HFFc6 (cell line): ENCODE measurements at places on chromosomes 1 and 21. TPM values are rescaled to one million over a fixed set of nuclear protein-coding genes. Genes with fewer than 3 reads are reported as not detected.
A peak's percentile ranks its signal among the peaks of the same experiment; 100 is the strongest.

GRCh38 chr1:12296623-12297022, 66.8 kb downstream of the VPS13D start:
- H3K4me3 ChIP-seq = peak overlapping the region; percentile 62
- peaks cover 30% of the 10 kb centered on the region for H3K4me1 ChIP-seq
- H3K27ac ChIP-seq = peak overlapping the region; percentile 92
- H3K36me3 ChIP-seq = peaks cover 33% of the 10 kb centered on the region
- peak; percentile 70 for DNase-seq
- H3K27me3 ChIP-seq = no peaks in the 10 kb centered on the region

DNA sequence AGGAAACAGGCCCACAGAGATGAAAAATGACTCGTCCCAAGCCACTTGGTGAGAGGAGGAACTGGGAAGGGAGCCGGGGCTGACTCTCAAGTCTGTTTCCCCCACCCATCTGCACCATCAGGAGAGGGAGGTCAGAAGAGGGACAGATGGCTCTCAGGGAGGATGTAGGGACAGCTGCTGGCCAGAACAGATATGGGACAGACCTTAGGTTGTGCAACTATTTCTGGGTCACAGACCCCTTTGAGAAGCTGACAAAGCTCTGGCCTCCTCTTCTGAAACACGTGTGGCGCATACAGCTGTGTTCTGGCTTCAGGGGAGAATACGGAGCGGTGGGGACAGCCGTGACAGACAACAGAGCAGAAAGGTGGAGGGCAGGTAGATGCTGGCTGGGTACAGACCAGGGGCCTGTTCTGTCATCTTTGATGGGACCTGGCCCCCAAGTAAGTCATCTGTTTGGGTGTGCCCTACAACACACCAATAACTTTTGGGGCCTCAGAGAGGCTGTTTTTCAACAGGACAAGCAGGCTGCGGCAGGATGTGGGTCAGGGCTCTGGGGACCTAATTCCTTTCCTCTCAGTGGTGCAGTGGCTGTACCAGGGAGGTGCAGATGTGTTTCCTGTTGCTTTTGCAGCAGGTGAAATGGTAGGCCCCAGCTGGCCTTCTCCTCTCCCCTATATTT, 7.3 kb downstream of the SH3BGRL3 start:
- no peak overlapping the region for H3K4me3 ChIP-seq
- peaks cover 57% of the 10 kb centered on the region for H3K4me1 ChIP-seq
- no peak for DNase-seq
- H3K27ac ChIP-seq = peak overlapping the region; percentile 13
- H3K36me3 ChIP-seq = no peaks in the 10 kb centered on the region; the same call in 1 of the 2 replicates

Gene GJB3
- not detected in 3 replicates for total RNA-seq

Gene OR11L1
- total RNA-seq = not detected in 3 replicates

DNA sequence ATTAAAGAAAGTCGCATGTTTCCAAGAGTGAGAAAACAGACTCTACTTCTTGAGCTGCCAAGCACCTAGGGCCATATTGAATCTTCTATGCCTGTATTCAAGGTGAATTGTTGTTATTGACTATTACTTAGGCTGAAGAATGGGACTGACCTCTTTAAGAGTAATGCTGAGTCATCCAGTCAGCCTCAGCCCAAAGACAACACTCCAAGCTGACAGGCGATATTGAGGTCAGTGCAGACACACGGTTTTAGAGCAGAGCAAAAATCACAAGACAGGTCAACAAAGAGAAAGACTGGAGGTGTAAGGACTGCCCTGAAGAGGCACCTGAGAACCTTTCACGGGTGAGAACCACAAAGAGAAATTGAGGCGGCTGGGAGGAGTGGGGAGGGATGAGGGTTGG, 146.9 kb downstream of the MIS18A start:
- H3K27ac ChIP-seq = no peak overlapping the region
- H3K4me1 ChIP-seq = no peaks in the 10 kb centered on the region
- no peak overlapping the region for H3K4me3 ChIP-seq

- no peak for DNase-seq
- peak overlapping the region; percentile 93 for H3K4me3 ChIP-seq
- peak overlapping the region; percentile 85 for H3K27ac ChIP-seq
- H3K36me3 ChIP-seq = 0 out of 2 replicates have a peak, but pooled peaks cover 4% of the 10 kb centered on the region
- peaks cover 70% of the 10 kb centered on the region for H3K4me1 ChIP-seq
- H3K27me3 ChIP-seq = no peaks in the 10 kb centered on the region
Observed at GRCh38 chr1:45864167-45865106, 61.0 kb downstream of the MAST2 start.

- H3K27ac ChIP-seq = no peak overlapping the region
- no peaks in the 10 kb centered on the region for H3K36me3 ChIP-seq
- no peak for DNase-seq
- H3K27me3 ChIP-seq = no peaks in the 10 kb centered on the region; the same call in 1 of the 2 replicates
Observed at GRCh38 chr1:8471451-8471850, 153.5 kb downstream of the SLC45A1 start.

Gene MYOG
- total RNA-seq = not detected in 3 replicates

DNA sequence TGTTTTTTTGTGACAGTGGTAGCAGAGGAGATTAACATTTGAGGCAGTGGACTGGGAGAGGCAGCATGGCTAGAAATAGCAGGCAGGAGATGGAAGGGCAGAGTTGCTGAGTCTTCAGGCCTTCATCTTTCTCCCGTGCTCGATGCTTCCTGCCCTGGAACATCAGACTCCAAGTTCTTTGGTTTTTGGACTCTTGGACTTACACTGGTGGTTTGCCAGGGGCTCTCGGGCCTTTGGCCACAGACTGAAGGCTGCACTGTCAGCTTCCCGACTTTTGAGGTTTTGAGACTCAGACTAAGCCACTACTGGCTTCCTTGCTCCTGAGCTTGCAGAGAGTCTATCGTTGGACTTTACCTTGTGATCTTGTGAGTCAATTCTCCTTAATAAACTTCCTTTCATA, 24.2 kb upstream of the LEFTY2 start:
- H3K36me3 ChIP-seq = no peaks in the 10 kb centered on the region
- no peak for DNase-seq
- H3K4me1 ChIP-seq = no peaks in the 10 kb centered on the region
- H3K4me3 ChIP-seq = no peak overlapping the region
- H3K27me3 ChIP-seq = peaks cover 5% of the 10 kb centered on the region

- H3K27ac ChIP-seq = no peak overlapping the region
- DNase-seq = no peak
- no peaks in the 10 kb centered on the region for H3K4me1 ChIP-seq
- H3K36me3 ChIP-seq = peaks cover 38% of the 10 kb centered on the region
- no peak overlapping the region for H3K4me3 ChIP-seq
Observed at GRCh38 chr1:113714606-113715269, 44.5 kb downstream of the PHTF1 start.

GRCh38 chr1:244657421-244657820, 4.5 kb downstream of the DESI2 start:
- H3K27me3 ChIP-seq = no peaks in the 10 kb centered on the region
- no peak for DNase-seq
- peaks cover 30% of the 10 kb centered on the region for H3K36me3 ChIP-seq
- H3K27ac ChIP-seq = no peak overlapping the region
- H3K4me1 ChIP-seq = peaks cover 5% of the 10 kb centered on the region
- H3K4me3 ChIP-seq = no peak overlapping the region

DNA sequence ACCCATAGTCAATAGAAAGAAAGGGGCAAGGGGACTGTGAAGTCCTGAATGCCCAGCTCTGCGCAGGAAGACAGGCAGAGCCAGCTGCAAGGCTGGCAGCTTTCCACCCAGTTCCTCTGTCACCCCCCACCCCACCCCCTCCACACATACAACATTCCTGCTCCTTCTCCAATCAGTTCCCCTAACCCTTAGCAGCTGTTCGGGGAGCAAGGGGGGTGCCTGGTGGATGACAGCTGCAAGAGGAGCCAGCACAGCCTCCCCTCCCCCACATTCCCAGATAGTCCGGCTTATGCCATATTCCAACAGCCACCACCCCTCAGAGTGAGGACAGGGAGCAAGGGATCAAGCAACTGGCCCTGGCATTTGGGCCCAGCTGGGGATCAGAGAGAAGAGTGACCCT, 9.7 kb downstream of the ARHGEF2 start:
- peaks cover 33% of the 10 kb centered on the region for H3K36me3 ChIP-seq
- H3K27me3 ChIP-seq = peaks cover 4% of the 10 kb centered on the region
- H3K4me3 ChIP-seq = no peak overlapping the region
- H3K27ac ChIP-seq = peak overlapping the region; percentile 86
- H3K4me1 ChIP-seq = peaks cover 62% of the 10 kb centered on the region
- no peak for DNase-seq
